Activated CD8-positive, alpha-beta memory T cell treated with anti-CD3 and anti-CD28 coated beads, Interleukin-2, amount 10 ng/mL, durations not matched to agents 7 days and 5 days (primary cell): ENCODE measurements at places on chromosomes 11 and 22.

DNA sequence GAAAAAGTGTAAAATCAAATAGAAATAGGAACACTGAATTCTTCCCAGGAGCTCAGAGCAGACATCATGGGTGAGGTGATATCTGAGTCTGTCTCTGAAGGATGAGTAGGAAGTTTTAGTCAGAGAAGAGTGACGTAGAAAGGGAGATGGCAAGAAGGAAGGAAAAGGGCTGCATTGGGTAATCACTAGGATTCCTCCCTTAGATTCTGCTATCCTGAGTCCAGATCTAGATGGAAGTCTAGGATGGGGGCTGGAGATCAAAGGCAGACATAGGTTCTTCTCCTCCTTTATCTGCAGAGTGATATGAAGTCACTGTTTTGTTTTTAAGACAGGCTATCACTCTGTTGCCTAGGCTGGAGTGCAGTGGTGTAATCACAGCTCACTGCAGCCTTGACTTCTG, 30.4 kb downstream of the POU2F3 start:
- DNase-seq, result no peak

GRCh38 chr22:34567367-34567766, 498.6 kb upstream of the ISX start:
- no peak for DNase-seq

DNA sequence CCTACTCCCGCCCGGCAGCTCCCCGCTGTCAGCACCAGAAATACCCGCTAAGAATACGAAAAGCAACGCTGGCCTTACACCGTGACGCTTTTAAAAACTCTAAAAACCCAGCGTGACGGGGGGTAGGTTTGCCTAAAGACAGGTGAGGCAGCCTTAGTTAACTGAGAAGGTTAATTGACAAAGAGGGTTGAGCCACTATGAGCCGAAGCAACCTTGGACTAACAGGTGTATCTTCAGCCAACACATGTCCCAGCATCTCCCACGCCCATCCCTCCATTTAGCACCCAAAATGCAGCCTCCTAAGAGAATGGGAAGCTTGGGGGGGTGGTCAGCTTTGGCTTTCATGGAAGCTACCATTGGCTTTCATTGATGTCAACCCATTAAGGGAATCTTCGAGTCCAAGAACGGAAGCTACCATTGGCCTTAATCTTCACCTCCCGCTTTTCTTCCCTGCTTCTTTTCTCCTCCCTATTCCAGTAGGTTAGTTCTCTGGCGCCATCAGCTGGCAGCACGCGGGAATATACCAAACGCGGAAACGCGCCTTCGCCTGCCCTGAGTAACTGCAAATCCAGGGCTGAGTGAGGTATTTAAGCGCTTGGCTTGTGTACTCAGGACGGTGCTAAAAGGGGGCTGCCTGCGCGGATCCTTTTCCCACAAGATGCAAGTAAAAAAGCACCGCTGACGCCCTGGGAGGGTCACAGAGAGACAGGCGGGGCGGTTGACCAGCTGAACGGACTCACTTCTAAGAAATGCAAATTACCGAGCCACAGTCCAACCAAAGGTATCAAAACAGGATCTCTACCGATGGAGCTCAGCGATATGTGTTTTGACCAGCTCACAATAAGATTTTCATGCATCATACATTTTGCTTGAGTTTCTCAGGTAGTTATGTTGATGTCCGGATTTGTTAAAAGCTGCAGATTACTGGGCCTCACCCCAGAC, 38.5 kb upstream of the GLYATL1 start:
- DNase-seq, result peak; percentile 54

- DNase-seq, result no peak
These were observed 25.3 kb downstream of the STIM1 start for GRCh38 chr11:3880724-3881123.

GRCh38 chr11:88448131-88448670, 110.7 kb upstream of the CTSC start:
- DNase-seq, result no peak

DNA sequence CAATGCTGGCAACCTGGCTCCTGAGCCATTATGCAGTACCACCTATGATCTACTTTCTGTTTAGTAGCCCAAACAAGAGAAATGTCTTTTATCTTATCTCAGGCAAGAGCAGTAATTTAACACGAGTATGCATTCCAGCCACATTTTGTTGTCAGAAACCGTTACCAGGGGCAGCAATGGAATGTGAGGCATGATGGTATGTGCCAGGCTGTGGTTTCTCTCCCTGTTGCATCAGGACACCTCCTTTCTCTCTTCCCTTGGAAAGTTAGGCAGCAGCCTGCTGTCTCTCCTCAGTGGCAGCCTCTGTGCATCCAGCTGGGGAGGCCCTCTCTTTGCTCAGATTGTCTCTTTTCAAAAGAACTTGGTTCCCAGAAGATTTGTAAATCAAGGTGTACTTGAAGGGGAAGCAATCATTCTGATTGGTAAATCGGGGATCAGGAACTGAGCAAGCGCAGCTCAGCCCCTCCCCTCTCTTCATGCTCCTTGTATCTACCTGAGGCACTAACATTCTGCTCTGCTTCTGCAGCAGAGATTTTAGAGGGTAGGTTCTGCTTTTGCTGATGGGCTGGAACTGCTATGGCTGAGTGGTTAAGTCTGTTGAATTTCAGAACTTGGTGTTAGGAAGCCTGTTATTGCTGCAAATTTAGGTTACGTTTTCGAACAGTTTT, 229.2 kb downstream of the ADAMTS15 start:
- DNase-seq, result no peak

- DNase-seq, result no peak
These were observed 349.7 kb downstream of the BUD13 start for GRCh38 chr11:116422956-116423600.

GRCh38 chr22:41551877-41552582, 7.8 kb upstream of the POLR3H start:
- no peak for DNase-seq

DNA sequence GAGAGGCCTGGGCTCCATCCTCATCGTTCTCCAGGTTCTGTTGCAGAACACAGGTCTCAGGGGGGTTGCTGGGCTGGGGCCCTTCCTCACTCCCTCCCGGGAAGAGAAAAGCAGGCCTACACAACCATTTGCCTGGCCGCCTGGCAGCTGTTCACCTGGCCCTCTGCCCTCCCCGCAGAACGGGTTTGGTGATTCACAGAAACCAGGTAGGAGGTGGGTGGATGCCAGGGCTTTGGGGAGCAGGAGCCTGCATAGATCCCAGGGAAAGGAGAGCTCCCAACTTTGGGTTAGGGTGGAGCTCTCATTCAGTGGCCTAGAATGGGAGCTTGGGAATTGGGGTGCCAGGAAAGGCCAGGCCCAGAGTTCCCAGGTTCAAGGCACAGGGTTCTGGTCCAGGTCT, 995 bp downstream of the TMEM134 start:
- DNase-seq, result no peak

GRCh38 chr22:31094021-31094551, 13.0 kb downstream of the SMTN start:
- DNase-seq, result no peak

DNA sequence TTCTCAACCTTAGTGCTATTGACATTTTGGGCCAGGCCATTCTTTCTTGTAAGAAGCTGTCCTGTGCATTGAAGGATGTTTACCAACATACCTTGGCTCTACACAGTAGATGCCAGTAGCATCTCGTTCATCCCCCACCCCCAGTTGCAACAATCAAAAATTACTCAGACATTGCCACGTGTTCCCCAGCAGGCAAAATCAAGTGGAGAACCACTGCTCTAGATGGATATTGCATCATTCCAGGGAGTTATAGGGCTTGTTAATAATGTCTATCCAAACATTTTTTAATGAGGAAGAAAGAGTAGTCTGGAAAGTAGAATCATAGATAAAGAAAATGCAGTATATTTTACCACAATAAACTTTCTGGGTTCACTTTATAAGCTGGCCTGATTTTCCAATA, 64.1 kb downstream of the PRMT3 start:
- DNase-seq, result no peak
